ENCODE measurements at places on chromosomes 6 and 20.

DNA sequence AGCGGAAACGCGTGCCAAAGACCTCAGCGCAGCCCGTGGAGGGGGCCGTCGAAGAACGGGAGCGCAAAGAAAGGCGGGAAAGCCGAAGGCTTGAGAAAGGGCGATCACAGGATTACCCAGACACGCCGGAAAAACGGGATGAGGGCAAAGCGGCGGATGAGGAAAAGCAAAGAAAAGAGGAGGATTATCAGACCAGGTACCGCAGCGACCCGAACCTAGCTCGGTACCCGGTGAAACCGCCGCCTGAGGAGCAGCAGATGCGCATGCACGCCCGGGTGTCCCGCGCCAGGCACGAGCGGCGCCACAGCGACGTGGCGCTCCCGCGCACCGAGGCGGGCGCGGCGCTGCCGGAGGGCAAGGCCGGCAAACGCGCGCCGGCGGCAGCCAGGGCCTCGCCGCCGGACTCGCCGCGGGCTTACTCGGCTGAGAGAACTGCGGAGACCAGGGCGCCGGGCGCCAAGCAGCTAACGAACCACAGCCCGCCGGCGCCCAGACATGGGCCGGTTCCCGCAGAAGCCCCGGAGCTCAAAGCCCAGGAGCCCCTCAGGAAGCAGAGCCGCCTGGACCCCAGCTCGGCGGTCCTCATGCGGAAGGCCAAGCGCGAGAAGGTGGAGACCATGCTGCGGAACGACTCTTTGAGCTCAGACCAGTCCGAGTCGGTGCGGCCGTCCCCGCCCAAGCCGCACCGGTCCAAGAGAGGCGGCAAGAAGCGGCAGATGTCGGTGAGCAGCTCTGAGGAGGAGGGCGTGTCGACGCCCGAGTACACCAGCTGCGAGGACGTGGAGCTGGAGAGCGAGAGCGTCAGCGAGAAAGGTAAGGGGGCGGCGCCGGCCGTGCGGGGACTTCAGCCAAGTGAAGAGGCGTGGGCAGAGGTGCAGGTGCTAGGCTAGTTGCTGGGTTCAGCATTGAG lies 296.2 kb downstream of the RIMS1 start:
- peak; percentile 15 for DNase-seq

- no peak for DNase-seq
Observed at GRCh38 chr6:152979116-152979515, 3.7 kb downstream of the FBXO5 start.

GRCh38 chr6:125812394-125813292 lies 21.9 kb downstream of the NCOA7 start:
- DNase-seq, result no peak

GRCh38 chr6:116386581-116387299 lies 16.0 kb downstream of the DSE start:
- no peak for DNase-seq

DNA sequence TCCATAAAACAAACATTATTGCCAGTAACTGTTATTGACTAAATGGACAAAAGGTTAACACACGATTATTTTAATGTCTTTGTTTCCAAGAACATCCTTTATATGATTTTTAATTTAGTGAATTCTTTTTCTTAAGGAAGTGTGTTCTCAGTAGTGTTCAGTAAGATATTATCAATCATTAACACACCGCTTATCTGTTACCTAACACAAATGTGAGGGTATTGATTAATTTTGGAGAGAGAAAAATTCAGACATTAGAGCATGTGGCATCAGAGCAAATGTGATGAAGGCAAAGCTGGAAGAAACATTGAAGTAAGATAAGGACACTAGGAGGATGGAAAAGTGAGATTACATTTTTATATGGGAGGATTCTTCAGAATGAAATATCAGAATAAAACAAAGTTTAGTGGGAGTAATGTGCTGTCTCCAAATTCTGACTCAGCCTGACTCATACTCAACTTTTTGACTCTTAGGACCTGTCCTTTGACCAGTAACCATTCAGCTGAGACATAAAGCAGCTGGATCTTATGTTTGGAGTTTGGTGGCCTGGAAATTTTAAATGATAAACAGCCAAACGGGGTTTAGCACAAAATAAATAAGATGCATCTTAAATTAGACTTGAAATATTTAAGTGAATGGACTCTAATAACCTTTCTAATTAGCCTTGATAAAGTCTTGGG lies 348.6 kb downstream of the CD109 start:
- DNase-seq, result no peak

DNA sequence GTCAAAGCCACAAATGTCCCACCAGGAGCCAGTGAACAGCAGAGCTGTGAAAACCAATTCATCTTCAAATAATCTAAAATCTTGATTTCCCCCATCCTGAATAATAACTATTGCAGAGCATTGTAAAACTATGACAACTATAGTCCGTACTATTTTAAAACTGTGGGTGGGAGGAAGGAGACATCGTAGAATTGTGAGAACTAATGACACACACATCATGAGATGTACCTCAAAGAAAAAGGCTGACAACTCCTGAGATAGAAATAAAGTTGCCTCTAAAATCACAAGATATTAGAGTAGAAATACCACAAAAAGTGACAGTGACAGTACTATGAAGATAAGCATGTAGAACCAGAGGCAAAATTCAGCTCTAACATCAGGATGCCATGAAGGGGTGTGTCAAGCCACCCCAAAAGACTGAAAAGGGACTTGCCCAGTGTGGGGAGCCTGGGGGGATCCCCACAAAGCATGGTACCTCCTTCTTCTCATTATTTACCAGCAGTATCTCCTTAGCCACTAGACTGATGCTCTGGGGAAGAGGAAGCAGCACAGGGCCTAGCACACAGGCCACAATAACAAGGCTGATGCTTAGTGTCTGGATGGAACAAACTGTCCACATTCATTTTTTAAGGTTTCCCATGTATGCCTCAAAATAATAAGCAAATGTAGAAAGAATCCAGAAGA lies 13.4 kb downstream of the NAPB start:
- no peak for DNase-seq

GRCh38 chr6:18241208-18242038 lies 22.9 kb downstream of the DEK start:
- no peak for DNase-seq

GRCh38 chr6:157092736-157093135 lies 230.6 kb downstream of the TMEM242 start:
- DNase-seq, result no peak
